ENCODE measurements at places on chromosomes 5 and 9.

DNA sequence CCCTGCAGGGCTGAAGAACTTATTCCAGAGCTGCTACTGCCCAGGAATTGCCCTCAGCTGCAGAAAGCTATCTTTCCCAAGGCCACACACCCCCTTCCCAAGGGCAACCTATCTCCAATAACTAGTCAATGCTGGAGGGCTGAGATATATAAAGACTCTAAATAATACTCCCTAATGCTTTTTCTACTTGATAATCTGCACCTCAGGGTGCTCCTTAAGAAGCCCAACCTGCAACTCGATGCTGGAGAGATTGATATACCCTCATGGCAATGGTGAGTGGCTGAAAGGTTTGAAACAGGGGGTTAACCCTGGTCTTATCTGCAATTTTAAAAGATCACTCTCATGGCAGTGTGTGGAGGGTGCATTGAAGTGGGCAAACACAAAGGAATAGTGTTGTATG is 142.7 kb upstream of the APC start:
- DNase-seq: no peak

DNA sequence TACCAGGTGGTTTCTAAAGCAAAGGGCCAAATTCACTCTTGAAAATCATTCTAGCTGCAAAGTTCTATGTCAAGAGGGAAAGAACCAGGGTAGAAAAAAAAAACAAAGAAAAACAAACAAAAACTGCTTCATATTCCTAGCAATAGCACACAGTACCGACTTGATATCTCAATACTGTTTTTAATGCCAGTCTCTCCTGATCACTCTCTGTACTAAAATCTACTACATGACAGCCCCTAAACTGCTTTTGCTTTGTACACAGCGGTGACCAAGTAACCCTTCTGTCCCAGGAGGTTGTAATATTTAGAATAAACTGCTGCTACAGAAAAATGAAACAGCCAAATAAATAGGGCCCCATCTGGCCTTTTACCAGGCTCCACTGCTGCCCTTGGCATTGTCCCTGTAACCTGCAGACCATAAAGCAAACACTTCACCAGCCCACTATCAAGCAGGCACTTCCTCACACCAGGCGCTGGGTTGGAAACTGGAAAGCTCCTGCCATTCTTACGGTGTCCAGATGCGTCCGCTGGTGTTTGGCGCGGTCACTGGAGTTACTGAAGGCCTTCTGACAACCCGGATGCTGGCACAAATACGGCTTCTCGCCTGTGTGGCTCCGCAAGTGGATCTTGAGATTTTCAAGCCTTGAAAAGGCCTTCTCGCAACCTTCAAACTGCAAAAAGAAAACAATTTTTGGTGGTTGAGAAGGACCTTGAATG is 363.2 kb downstream of the GLIS3 start:
- DNase-seq: no peak

DNA sequence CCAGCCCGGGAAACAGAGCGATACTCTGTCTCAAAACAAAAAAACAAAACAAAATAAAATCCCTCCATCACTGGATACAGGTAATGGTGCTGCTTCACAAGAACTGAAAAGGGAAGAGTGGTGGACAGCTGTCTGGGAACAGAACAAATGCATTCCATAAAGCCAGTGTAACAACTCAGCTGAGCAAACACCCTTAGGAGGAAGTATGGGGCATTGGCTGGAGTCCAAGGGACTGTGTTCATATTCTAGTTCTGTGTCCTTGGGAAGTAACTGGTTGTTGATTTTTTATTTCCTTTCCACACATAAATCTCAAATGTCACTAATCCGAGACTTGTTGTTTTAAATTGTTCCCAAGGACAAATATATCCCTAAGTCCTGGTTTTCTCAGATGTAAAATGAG is 38.3 kb downstream of the HTR1A start:
- no peak for DNase-seq

DNA sequence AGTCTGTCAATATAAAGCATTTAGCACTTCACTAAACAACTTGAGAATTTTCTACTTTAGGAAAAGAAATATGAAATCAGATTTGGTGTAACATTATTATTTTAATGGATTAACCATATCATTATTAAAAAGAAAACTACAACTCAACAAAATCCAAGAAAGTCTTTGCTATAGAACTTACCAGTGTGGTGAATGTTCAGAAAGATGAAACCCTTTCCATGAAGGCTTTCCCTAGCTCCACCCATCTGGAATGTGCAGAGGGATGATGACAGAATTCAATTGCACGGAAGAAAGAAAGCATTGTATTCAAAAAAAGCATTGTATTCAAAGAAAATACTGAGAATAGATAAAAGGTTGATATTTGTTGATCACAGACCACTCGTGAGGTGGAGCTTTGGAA is 328.6 kb upstream of the NUDT12 start:
- no peak for DNase-seq

DNA sequence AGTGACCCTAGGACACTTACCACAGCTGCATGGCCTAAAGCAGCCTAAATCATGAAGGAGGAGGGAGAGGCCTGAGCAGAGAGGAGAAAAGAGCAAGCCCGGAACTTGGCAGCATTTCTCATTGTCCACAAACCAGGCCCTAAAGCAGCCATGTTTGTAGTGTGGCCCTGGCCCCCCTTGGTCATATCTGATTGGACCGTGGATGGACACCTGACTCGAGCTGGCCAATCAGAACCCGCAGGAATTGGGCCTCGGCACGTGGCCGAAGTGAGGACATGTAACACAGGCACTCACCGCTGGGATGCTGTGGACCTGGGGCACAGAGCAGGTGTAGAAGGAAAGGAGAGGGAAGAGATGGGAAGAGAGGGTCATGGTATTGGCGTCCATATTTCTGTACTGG is 56.9 kb downstream of the ASS1 start:
- DNase-seq: no peak

GRCh38 chr5:5418764-5419163 is 3.7 kb upstream of the ICE1 start:
- DNase-seq: peak; percentile 38

DNA sequence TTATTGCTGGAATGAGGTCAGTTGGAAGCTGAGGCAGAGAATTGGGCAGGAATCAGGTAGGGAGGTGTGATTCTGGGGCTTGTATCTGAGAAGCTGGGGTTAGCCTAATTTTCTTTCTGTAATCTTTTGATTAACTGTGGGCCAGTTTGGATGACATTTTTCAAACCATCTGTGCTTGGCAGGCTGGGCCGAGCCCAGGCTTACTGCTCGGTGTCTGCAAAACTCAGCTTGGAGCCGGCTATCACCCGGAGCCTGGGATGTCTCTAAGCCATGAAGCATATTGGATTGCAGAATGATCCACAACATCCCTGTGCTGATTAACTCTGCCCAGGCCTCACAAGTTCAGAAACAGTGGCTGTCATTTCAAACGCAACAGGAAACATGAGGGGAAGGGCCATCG is 26.5 kb downstream of the KCNMB1 start:
- DNase-seq: no peak

DNA sequence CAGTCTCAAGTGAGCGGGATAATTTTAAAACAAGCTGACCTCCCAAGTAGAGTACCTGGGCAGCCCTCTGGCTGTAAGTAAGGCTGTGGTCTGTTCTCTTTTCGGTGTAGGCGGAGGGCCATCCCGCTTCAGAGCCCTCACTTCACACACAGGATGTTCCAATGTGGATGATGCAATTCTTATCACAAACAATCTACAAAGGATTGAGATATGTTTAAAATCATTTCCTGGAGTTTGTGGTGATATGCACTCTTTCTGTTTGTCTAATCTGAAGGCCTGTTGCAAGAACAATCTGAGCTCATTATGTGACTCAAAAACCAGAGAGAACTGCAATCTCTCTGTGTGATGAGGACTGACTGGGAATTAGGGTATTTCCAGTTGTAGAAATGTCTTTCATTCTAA is 42.5 kb downstream of the ITGA2 start:
- DNase-seq: no peak

Data from NCI-H524 (cell line).